Left renal cortex interstitium (tissue), 4 donors: ENCODE measurements at places on chromosomes 6 and 20.

DNA sequence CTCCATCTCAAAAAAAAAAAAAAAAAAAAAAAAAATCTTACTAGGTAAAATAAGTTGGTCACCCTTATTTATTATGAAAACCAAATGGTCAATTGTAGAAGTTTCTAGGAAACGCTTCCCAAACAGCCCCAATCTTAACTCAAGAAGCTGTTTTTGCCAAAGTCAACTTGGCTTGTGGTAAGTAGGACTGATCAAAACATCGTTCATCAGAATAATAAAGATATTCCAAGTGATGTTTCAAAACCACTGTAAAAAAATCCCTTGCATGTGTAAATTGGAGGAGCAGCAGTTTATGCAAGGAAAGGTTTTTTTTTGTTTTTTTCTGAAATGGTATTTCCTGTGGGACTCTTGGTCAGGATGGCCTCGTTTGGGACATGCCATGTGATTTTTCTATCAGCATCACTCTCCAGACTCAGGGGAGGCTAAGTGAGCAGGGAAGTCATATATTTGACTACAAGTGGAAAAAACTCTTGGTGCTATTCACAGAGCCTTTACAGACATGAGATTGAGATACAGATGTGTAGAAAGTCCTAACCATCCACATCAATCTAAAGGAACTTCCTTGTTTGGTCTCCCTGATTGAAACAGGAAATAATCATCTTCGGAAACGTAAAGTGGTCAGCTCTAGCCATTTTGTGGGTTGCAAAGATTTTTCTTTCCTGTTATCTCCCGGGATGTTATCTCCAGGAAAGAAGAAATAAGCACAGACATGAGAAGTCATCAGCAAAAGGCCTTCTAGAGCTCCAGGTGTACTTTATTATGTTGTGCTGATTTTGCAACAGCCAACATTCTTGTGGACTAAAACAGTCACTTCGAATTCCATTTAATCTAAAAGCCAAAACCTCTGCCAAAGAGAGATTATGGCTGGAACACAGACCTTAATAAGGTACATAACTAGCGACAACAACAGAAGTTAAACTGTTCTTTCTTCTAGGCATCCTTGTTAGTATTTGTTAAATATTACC is 177.8 kb downstream of the EDN1 start:
- DNase-seq, result no peak

DNA sequence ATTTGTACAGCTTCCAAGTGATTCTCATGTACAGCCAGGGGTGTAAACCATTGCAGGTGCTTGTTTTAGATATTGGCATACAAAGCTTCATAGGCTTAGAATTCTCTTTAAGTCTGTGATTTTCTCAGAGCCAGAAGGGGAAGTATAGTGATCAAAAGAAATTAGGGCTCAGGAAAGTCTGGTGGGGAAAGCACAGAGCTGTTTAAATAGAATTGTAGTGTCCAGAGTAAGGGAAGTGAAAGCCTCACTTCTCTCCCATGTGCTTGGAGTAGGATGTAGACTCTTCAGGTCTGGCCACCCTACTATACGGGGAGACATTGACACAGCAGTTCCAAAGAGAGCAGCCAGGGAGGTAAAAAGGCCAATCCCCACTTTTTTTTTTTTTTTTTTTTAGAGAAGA is 10.4 kb downstream of the GCNT2 start:
- no peak for DNase-seq

DNA sequence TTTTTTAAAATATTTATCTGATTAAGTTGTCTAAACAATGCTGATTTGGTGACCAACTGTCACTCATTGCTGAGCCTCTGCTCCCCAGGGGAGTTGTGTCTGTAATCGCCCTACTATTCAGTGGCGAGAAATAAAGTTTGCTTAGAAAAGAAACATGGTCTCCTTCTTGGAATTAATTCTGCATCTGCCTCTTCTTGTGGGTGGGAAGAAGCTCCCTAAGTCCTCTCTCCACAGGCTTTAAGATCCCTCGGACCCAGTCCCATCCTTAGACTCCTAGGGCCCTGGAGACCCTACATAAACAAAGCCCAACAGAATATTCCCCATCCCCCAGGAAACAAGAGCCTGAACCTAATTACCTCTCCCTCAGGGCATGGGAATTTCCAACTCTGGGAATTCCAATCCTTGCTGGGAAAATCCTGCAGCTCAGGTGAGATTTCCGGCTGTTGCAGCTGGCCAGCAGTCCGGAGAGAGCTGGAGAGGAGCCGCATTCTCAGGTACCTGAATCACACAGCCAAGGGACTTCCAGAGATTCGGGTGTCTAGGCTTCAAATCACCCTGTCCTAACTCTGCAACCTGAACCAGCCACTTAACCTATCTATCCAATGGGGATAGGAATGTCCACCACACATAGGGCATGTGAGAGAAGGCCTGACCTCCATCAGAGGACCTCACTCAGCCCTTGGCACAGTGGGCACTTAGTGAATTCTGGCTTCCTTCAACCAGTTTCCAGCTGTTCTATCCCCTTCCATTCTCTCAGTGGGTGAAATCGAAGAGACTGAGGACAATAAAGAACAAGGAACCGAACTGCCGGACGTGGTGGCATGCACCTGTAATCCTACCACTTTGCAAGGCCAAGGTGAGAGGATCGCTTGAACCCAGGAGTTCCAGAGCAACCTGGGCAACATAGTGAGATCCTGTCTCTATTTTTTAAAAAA is 3.1 kb downstream of the TNF start:
- no peak for DNase-seq

- no peak for DNase-seq
These were observed 250.0 kb downstream of the HIVEP2 start for GRCh38 chr6:142695016-142695415.

DNA sequence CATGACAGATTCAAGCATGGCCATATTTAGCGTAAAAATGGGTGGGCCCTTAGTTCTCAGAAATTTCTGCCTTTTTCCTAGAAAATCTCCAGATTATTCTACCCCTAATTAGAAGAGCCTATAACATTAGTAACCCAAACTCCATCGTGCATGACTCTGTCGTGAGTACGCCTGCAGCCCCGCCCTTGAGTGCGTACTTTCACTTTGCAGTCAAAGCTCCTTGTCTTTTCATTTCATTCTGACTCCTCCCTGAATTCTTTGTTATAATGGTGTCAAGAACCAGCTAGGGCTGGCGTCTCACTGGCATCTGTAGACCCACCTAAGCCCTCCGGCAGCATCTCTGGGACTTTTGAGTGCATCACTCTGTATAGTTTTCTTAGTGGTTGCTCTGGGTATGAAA is 61.7 kb upstream of the NOX3 start:
- DNase-seq, result no peak

GRCh38 chr6:161400671-161401070 is 126.8 kb upstream of the AGPAT4 start:
- DNase-seq, result no peak

GRCh38 chr20:34579979-34580940 is 21.7 kb downstream of the MAP1LC3A start:
- DNase-seq, result no peak
